ENCODE measurements at places on chromosomes 2 and 18. TPM values are rescaled to one million over a fixed set of nuclear protein-coding genes. Genes with fewer than 3 reads are reported as not detected.

AMER3 gene
- not detected for polyA plus RNA-seq

INPP5D gene
- polyA plus RNA-seq: 0.43 TPM

CNTNAP5 gene
- polyA plus RNA-seq: not detected

CDK15 gene
- 16.0 TPM for polyA plus RNA-seq

DPY30 gene
- 79.1 TPM for polyA plus RNA-seq

RGPD3 gene
- 0.07 TPM for polyA plus RNA-seq

MALL gene
- polyA plus RNA-seq: 0.63 TPM

TCF23 gene
- not detected for polyA plus RNA-seq

MPP4 gene
- 8.6 TPM for polyA plus RNA-seq

SERPINB12 gene
- polyA plus RNA-seq: not detected

POTEC gene
- not detected for polyA plus RNA-seq

MYL12A gene
- 645 TPM for polyA plus RNA-seq

GAL3ST2 gene
- polyA plus RNA-seq: not detected

MAB21L4 gene
- polyA plus RNA-seq: not detected

EPAS1 gene
- polyA plus RNA-seq: 522 TPM

MITD1 gene
- polyA plus RNA-seq: 27.2 TPM

IL1RN gene
- polyA plus RNA-seq: not detected

SLC25A52 gene
- not detected for polyA plus RNA-seq

ALMS1 gene
- polyA plus RNA-seq: 8.1 TPM

CBLN2 gene
- polyA plus RNA-seq: 0.02 TPM

CDH20 gene
- polyA plus RNA-seq: not detected

FECH gene
- 65.3 TPM for polyA plus RNA-seq

MARCHF4 gene
- 3.8 TPM for polyA plus RNA-seq

MAPK4 gene
- not detected for polyA plus RNA-seq

LDLRAD4 gene
- not detected for polyA plus RNA-seq

Measured in AG04450 (cell line).